ENCODE measurements at places on chromosomes 4 and X.

DNA sequence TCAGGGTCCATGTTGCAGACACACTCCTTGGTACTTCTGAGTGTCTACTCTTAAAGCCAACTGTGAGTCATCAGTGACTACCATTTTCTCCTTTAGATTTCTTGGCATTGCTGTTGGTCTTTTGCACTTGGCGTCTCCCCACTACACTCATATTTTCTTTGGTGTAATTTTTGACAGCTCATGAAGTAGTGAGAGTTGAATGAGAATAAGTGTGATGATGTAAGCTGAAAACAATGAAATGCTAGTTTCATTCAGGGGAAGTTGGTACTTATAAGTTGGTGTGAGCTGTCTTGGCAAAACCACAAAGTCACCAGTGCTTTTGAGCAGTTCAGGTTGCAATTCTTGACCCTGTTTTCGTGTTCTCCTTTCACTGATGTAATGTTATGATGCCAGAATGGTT lies 142.9 kb upstream of the ARX start:
- DNase-seq = peak; percentile 52

DNA sequence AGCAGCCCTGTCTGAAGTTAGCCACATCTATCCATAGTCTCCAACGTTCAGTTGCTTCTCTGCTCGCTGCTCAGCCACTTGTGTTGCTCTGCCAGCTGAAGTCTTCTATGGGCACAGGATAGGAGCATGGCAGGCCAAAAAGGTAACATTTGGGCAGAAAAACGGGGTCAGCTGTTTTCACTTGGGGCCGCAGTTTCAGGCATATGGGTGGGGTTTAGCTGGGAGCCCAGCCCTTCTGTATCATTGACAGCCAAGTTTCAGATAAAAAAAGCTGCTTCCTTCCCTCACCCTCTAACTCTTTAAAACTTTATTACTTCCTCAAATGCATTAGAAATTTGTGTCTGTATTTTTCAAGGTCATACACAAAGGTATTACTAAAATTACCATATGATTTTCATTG lies 18.4 kb upstream of the MANBA start:
- DNase-seq = no peak

DNA sequence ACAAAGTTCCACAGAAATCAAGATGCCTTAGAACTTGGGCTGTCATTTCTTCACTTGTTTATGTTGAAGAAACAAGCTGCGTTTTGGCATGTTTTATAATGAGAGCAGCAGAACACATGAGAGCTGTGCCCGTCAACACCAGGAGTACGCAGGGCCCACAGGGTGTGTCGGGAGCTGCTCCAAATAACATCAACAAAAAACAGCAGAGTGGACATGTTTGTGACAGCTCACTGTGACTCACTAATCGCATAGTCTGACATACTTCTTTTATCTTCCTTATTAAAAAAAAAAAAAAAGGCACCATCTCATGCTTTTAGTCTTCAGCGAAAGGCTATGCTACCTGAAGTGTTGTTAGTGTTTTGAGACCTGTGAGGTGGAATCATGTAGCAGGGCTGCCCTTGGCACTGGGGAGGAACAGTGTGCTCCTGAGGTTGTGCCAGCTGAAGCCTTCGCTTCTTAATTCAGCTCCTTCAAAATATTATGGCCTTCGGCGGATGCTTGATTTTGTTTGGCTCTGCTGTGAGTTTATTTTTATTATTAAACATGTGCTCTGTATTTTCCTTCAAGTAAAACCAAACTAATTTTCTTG lies 32.8 kb downstream of the FHDC1 start:
- no peak for DNase-seq

DNA sequence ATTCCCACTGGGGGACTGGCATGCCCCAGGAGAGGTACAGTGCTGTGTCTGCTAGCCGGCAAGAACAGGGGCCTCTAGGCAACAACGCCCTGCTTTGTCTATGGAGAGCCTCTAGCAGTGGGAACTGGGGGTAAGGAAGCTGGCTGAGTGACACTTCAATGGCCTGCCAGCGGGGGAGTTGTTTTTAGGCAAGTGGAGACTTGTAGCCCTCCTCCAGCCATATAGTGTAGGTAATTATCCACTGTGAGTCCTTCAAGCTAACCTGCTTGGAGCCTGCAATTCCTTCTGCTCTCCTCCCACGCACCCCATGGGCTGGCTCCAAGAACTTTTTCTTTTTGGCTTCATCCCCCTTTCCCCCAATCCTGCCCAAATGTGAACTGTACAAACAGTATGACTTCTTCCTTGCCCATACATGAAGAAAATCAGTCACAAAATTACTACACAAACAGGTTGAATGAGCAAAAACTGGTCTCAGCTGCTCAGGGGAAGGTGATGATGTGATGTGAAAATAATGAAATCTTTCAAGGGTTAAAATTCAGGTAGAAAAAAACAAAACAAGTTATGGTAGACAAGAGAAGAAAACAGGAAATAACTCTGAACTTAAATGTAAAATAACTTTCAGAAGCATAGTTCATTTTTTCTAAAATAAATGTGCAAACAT lies 33.1 kb downstream of the LEF1 start:
- DNase-seq = no peak

DNA sequence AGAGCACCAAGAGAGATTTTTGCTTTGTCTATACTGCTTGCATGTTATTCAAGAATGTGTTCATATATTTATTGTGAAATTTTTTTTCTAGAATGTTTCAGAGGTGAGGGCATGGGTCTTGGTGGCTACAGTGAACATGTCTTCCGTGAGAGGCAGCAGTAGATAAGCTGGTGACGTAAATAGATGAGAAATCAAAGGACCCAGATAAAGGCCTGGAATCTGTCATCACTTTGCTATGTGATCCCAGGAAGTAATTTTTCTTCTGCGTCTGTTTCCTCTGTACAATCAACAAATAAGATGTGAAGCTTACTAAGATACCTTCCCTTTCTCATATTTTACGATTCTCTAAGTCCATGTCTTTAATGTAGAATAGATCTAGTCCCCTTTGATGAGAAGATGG lies 129.1 kb downstream of the COL4A6 start:
- no peak for DNase-seq

DNA sequence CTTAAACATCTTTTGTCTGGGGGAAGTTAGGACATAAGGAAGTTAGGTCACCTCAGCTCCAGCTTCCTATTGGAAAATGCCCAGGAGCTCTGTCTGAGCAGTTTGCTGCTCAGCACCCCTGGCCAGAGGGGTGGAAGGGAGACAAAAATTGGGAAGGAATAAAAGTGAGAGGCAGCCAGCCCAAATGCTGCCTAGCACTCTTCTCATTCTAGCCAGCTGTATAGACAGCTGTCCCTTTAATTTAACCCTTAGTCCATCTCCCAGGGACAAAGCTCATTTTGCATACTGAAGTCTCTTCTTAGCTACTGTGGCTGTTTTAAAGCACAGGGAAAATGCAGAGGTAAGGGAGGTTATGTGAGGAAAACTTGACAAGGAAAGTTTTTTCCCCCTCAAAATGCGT lies 89.5 kb upstream of the CITED1 start:
- no peak for DNase-seq

DNA sequence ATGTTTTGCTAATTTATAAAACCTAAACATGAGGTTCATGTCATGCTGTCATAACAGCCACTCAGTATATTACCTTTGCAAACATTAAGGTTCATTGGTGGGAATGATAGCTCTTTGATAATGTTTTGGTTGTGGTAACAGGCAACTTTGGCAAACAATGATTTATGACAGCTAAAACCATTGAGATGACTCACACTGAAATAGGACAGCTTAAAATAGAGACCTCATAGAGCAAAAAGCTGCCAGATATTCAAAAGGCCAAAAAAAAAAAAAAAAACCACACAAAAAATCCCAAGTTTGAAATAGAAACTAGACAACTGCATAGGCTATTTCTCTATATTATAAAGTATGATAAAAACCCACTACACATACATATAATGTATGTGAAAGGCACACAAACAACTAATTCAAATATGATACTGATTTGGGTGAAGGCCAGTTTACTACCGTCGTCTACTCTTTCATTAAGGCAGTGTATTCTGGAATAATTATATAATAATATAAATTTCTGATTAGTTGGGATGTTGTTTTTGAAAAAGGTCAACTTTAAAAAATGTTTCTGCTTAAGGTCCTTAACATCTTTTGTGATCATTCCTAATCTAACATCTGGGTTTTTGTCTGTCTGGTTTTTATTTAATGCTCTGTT lies 646.0 kb upstream of the PITX2 start:
- no peak for DNase-seq

DNA sequence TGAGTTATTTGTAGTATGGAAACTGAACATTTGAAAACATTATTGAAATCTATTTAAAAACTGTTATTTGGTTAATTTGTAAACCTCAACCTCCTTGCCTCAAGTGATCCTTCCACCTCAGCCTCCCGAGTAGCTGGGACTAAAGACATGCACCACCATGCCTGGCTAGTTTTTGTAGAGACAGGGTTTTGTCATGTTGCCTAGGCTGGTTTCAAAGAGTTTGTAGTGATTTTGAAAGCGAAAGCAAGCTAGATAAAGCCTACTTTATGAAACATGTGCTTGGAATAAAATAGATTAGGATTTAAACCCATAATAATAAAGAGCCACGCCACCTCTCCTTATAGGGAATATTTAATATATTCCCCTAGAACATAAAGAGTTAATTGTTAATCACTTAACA lies 23.5 kb downstream of the ARSJ start:
- no peak for DNase-seq

DNA sequence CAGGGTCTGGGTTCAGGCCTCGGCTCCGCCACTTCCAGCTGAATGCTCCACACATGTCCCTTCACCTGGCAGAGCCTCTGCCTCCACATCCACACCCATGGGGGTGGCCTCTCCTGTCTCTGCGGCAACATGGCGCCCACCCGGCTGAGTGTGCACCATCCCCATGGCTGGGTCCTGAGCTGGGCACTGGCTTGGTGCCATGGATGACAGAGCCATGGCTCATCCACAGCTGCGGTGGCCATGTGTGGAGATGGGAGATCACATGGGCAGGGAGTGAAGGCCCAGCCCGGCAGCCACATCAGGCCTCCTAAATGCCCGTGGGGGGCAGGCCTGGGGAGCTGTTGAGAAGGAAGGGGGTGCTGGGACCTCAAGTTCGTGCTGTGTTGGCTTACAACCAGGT lies 213.7 kb downstream of the AFAP1 start:
- no peak for DNase-seq

- DNase-seq = peak; percentile 37
These were observed 116.0 kb downstream of the CPEB2 start for GRCh38 chr4:15118292-15118691.

DNA sequence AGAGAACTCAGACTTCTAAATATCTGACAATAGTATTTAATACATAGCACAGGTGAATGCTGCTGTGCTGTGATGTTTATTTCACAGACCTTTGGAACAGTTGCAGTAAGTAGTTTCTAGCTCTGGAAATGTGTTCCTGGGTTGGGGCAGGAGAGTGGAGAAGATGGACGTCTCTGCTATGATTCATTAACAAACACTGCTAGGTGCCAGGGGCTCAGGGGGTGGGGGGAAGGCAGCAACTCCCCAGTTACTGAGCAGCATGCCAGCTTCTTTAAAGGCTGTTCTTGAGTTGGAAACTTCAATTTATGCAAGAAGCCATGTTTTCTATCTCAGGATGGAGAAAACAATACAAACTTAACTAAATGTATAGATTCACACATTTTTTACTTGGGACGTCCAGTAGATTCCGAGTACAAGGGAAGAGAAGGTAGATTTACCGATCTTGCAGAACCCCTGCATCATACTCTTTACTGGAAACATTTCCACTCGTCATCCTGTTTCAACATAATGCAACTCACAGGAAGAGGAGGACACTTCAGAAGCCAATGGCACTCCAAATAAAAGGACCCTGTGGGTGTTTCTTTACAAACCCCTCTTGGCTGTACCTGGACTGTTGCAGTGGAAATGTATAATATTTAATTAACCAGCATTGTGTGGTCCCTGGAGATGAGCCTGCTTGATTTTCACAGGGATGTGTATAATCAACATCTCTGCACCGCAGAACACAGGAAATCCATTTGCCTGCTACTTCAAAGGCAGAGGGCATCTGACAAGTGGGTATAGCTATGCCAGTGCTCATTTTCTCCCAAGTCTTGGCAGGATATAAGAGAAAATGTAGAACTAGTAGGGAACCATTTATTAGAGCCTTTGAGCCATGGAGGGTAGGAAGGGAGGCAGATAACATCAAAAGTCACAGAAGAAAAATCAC lies 171.4 kb downstream of the SH3KBP1 start:
- DNase-seq = no peak

DNA sequence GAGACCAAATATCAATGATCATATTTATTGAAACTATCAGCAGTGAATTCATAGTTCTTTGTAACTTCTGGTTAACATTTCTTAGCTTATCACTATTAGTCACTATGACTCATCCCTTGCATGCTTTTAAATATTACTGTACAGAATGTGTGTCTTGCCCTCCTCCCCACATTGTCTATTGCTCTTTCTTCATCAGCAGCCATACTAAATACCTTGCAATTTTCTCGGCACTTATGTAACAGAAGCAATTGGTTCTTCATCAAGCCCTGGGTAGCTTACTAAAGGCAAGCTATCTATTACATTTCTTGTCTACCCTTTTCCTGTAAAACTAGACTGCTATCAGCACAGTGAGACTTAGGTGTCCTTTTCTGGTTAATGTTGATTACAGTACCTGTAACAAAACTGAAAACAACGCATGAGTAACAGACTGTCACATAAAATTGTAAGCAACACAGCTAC lies 8.2 kb downstream of the KLHL4 start:
- DNase-seq = no peak

- DNase-seq = no peak
These were observed 35.1 kb upstream of the PPP2R3B start for GRCh38 chrX:421646-422391.

GRCh38 chrX:120310861-120311726 lies at the start of gene TMEM255A:
Gene TMEM255A (minus strand): TSS chrX:120311461. CDS start chrX:120311309, 152 bp downstream.
- no peak for DNase-seq

DNA sequence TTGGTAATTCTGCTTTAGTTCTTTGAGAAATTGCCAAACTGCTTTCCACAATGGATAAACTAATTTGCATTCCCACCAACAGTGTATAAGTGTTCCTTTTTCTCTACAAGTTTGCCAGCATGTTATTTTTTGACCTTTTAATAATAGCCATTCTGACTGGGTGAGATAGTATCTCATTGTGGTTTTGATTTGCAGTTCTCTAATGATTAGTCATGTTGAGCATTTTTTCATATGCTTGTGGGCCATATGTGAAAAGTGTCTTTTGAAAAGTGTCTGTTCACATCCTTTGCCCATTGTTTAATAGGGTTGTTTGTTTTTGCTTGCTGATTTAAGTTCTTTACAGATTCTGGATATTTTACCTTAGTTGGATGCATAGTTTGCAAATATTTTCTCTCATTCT lies 25.9 kb downstream of the ENPEP start:
- DNase-seq = no peak

DNA sequence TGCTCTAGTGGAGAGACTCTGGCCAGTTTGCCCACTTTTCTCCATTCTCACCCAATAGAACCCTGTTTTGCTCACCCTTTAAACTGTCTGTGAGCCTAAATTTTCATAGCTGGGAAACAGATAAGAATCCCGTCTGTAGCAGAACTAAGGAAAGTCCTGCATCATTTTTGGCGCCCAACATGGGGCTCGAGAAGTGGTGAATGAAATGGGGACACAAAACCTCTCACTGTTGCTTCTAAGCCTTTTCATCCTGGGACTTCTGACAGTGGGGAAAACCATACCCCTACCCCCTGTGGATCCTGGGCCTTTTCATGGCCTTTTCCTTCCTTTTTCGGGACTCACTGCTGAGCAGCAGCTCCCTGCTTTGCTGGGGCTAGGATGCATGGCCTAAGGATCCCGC lies 189.9 kb downstream of the INPP4B start:
- DNase-seq = no peak

Data from retinal pigment epithelial cell (primary cell).